ENCODE measurements at places on chromosomes 2 and 18. TPM values are rescaled to one million over a fixed set of nuclear protein-coding genes. Genes with fewer than 3 reads are reported as not detected.

GRCh38 chr2:19611491-19612332 is 253.3 kb upstream of the OSR1 start:
- no peak overlapping the region for H3K27ac ChIP-seq
- H3K4me3 ChIP-seq: no peak overlapping the region
- no peaks in the 10 kb centered on the region for H3K36me3 ChIP-seq
- no peaks in the 10 kb centered on the region for H3K27me3 ChIP-seq

DNA sequence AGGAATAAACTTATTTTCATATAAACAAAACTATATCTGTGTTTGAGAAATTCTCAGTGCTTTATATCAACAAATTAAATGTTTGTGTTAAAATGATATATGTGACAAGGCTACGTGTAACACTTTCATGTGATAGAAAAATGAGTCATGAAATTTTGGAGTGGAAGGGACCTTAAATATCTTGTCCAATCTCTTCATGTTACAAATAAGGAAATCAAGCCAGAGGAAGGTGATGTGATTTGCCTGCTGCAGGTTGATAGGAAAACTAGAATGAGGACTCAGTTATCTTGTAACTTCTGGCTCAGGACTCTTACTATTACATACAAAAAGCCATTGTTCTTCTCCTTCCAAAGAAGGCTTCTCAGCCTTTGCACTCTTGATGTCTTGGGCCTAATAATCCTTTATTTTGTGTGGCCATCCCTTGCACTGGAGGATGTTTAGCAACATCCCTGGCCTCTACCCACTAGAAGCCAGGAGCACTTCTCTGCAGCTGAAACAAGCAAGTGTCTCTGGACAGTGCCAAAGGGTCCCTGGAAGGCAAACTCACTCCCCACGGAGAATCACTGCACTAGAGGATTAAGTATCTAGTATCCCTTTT is 43.0 kb upstream of the NARS1 start:
- H3K4me3 ChIP-seq: no peak overlapping the region
- DNase-seq: no peak
- no peaks in the 10 kb centered on the region for H3K36me3 ChIP-seq
- H3K27me3 ChIP-seq: no peaks in the 10 kb centered on the region

GRCh38 chr2:197604117-197604860 is 71.1 kb downstream of the RFTN2 start:
- no peaks in the 10 kb centered on the region for H3K36me3 ChIP-seq
- no peak overlapping the region for H3K27ac ChIP-seq
- H3K4me3 ChIP-seq: no peak overlapping the region
- no peaks in the 10 kb centered on the region for H3K27me3 ChIP-seq
- DNase-seq: no peak
- 0 out of 2 replicates have a peak, but pooled peaks cover 2% of the 10 kb centered on the region for H3K4me1 ChIP-seq

DNA sequence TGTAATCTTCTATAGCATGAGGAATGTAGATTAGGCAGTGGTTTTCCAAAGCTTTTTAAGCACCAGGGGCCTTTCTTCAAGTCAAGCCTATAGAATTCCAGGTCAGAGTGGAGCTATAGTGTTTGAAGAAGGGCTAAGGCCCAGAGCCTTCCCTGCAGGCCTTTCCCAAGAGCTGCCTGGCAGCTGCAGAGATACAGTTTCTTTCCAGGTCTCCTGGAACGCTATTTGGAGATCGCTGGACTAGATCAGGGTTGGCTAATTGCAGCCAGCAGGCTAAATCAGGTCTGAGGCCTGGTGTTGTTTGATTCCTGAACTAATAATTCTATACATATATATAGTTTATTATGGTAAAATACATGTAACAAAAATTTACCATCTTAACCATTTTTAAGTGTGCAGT is 319.0 kb upstream of the SPRED2 start:
- H3K4me3 ChIP-seq: no peak overlapping the region
- DNase-seq: no peak
- H3K27me3 ChIP-seq: no peaks in the 10 kb centered on the region

- H3K27me3 ChIP-seq: no peaks in the 10 kb centered on the region
- DNase-seq: no peak
- 0 out of 2 replicates have a peak, but pooled peaks cover 7% of the 10 kb centered on the region for H3K4me1 ChIP-seq
- no peak overlapping the region for H3K4me3 ChIP-seq
- no peak overlapping the region for H3K27ac ChIP-seq
These were observed 403.9 kb upstream of the FANCL start for GRCh38 chr2:58645017-58645416.

GRCh38 chr2:1837458-1837857 is 93.1 kb upstream of the PXDN start:
- H3K27me3 ChIP-seq: no peaks in the 10 kb centered on the region
- no peak overlapping the region for H3K4me3 ChIP-seq
- H3K36me3 ChIP-seq: no peaks in the 10 kb centered on the region
- H3K27ac ChIP-seq: no peak overlapping the region

GRCh38 chr18:499776-500631 is 497 bp downstream of the COLEC12 start:
- H3K27me3 ChIP-seq: peaks cover 58% of the 10 kb centered on the region
- H3K36me3 ChIP-seq: no peaks in the 10 kb centered on the region
- H3K27ac ChIP-seq: no peak overlapping the region
- peaks cover 9% of the 10 kb centered on the region for H3K4me1 ChIP-seq
- H3K4me3 ChIP-seq: peak overlapping the region; percentile 88

- DNase-seq: peak; percentile 82
- no peak overlapping the region for H3K4me3 ChIP-seq
- no peaks in the 10 kb centered on the region for H3K27me3 ChIP-seq
- no peak overlapping the region for H3K27ac ChIP-seq
These were observed 30.8 kb downstream of the SH3YL1 start for GRCh38 chr2:233030-233429.

DNA sequence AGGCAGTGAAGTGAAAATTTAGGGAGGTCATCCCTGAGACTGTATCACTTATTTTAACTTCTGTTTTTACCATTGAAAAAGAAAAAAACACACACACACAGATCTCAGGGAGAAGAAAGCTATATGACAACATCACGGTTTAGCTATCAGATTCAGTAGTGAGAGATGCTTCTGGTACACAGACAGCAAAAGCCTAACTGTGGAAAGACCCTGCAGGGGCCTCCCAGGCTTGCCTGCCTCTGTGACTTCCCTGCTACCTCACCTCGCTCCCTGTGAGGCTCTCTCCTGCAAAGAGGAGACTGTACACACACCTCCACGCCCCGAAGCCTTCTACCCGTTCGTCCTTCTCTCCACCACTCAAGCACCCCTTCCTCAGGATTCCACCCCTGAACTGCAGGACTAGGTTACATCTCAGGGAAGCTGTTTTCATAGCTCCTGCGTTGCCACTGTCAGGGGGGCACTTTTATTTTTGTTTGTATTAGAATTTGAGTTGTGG is 86.3 kb downstream of the EPB41L3 start:
- no peaks in the 10 kb centered on the region for H3K27me3 ChIP-seq
- DNase-seq: no peak
- no peaks in the 10 kb centered on the region for H3K36me3 ChIP-seq
- no peaks in the 10 kb centered on the region for H3K4me1 ChIP-seq

GRCh38 chr2:225998653-225999052 is 599.1 kb downstream of the NYAP2 start:
- H3K27ac ChIP-seq: no peak overlapping the region
- H3K36me3 ChIP-seq: no peaks in the 10 kb centered on the region
- no peaks in the 10 kb centered on the region for H3K4me1 ChIP-seq
- H3K4me3 ChIP-seq: no peak overlapping the region

- H3K27me3 ChIP-seq: no peaks in the 10 kb centered on the region
- DNase-seq: no peak
- H3K4me1 ChIP-seq: no peaks in the 10 kb centered on the region
- no peak overlapping the region for H3K27ac ChIP-seq
- H3K36me3 ChIP-seq: no peaks in the 10 kb centered on the region
- no peak overlapping the region for H3K4me3 ChIP-seq
These were observed 121.5 kb upstream of the LTBP1 start for GRCh38 chr2:32825291-32825712.

- no peak overlapping the region for H3K4me3 ChIP-seq
- DNase-seq: no peak
- no peaks in the 10 kb centered on the region for H3K36me3 ChIP-seq
- H3K27me3 ChIP-seq: no peaks in the 10 kb centered on the region
- no peaks in the 10 kb centered on the region for H3K4me1 ChIP-seq
These were observed 23.0 kb upstream of the ARHGEF4 start for GRCh38 chr2:130813722-130814121.

DNA sequence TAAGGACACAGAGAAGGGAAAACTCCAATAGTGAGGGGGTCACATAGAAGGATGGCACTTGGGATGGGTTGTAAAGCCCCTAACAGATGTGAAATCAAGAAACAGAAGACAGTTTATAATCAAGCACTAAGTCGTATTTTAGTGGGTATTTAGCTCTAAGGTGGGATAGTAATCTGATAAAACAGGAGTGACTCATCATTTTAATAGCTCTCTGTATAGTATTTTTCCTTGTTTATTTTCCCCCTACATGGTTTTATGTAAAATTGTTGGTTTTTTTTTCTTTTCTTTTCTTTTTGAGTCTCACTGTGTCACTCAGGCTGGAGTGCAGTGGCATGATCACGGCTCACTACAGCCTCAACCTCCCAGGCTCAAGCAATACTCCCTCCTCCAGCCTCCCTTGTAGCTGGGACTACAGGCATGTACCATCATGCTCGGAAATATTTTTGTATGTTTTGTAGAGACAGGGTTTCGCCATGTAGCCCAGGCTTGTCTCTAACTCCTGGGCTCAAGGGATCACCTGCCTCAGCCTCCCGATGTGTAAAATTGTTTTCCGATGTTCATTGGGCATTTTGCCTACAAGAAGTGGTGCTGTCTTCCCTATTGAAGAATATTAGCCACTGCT is 142.6 kb upstream of the SERPINE2 start:
- no peaks in the 10 kb centered on the region for H3K4me1 ChIP-seq
- H3K4me3 ChIP-seq: no peak overlapping the region
- no peak overlapping the region for H3K27ac ChIP-seq
- DNase-seq: no peak
- no peaks in the 10 kb centered on the region for H3K36me3 ChIP-seq
- no peaks in the 10 kb centered on the region for H3K27me3 ChIP-seq

DNA sequence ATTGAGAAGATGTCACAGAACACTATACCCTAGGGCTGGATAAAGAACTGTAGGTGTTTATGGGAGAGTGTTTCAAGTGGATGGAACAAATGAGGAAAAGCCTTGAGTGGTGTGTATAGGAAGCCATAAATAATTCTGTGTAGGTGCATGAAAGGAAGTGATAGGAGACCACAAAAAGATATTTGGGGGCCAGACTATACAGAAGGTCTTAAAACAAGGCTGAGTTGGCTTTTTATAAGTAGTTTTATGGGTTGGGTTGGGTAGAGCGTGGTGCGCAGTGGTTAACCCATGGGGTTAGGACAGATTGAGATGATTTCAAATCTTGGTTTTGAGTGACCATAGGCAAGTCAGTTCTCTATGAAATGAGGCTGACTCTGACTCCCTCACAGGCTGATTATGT is 110.5 kb downstream of the PKP4 start:
- H3K4me1 ChIP-seq: peaks cover 8% of the 10 kb centered on the region
- no peak overlapping the region for H3K27ac ChIP-seq
- no peak for DNase-seq
- no peaks in the 10 kb centered on the region for H3K36me3 ChIP-seq

- no peaks in the 10 kb centered on the region for H3K27me3 ChIP-seq
- no peaks in the 10 kb centered on the region for H3K36me3 ChIP-seq
- DNase-seq: no peak
- H3K4me3 ChIP-seq: no peak overlapping the region
- no peaks in the 10 kb centered on the region for H3K4me1 ChIP-seq
These were observed 36.2 kb downstream of the HAT1 start for GRCh38 chr2:171958475-171958874.

DNA sequence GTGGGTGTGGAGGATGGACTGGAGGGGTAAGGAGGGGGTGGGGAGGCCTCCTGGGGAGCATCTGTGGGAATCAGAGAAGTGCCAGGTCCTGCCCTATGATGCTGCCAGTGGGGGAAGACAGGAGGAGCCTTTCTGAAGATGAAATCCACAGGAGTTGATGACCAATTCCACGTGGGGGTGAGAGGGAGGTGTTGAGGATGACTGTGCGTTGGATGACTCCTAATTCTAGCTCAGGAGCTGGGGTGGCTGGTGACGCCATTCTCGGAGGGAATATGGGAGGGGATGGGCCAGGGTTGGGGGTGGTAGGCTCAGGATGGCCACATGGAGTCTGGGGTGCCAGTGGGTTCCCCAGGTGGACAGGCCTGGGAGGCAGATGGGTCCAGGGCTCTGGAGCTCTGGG is 32.3 kb downstream of the EMX1 start:
- no peak overlapping the region for H3K4me3 ChIP-seq
- H3K27ac ChIP-seq: no peak overlapping the region
- peaks cover 24% of the 10 kb centered on the region for H3K4me1 ChIP-seq

- H3K27ac ChIP-seq: no peak overlapping the region
- peaks cover 28% of the 10 kb centered on the region for H3K4me1 ChIP-seq
- H3K4me3 ChIP-seq: no peak overlapping the region
These were observed 88.8 kb downstream of the LRP1B start for GRCh38 chr2:142041996-142042395.

GRCh38 chr18:6058941-6059340 is 163.6 kb upstream of the TMEM200C start:
- H3K36me3 ChIP-seq: no peaks in the 10 kb centered on the region
- H3K27ac ChIP-seq: no peak overlapping the region
- no peaks in the 10 kb centered on the region for H3K27me3 ChIP-seq
- peaks cover 41% of the 10 kb centered on the region for H3K4me1 ChIP-seq

DNA sequence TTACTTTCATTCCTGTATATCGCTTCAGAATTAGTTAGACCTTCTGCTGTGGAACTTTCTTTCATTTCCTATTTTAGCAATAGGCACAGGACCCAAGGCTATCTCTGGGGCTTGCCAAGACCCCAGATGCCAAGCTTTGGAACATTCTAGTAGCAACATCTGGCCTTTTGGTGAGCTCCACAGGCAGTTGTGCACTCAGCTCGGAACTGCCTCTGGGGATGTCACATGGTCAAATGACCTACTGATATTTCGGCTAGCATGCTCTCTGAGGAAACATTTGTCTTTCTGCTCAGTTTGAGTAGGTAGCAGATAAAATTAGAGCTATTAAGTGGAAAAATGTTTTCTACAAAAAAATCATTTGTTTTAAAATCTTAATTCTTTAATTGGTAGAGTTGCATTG is 76.6 kb upstream of the ITGA4 start:
- no peak for DNase-seq
- H3K4me3 ChIP-seq: no peak overlapping the region

CCDC121 gene
- total RNA-seq: 1.7 TPM

PTPRN gene
- total RNA-seq: 18.8 TPM

VWA3B gene
- not detected for total RNA-seq

DHRS9 gene
- total RNA-seq: not detected

MEMO1 gene
- total RNA-seq: 39.1 TPM

Data from GM23338 (cell line).